Activated CD4-positive, alpha-beta memory T cell treated with anti-CD3 and anti-CD28 coated beads, Interleukin-2, amount 10 ng/mL, durations not matched to agents 7 days and 5 days (primary cell): ENCODE measurements at places on chromosomes 12 and 14. TPM values are rescaled to one million over a fixed set of nuclear protein-coding genes. Genes with fewer than 3 reads are reported as not detected.

SMOC1 gene
- total RNA-seq: not detected

HAL gene
- total RNA-seq: 0.18 TPM

TEX52 gene
- total RNA-seq: not detected

MAP1LC3B2 gene
- total RNA-seq: 0.68 TPM

WNT1 gene
- 0.33 TPM for total RNA-seq

VPS33A gene
- 30.6 TPM for total RNA-seq

AVPR1A gene
- not detected for total RNA-seq

HNF1A gene
- total RNA-seq: not detected

MYG1 gene
- total RNA-seq: 53.7 TPM

GSC gene
- total RNA-seq: not detected

MGAT4C gene
- total RNA-seq: not detected
